Stimulated activated naive CD4-positive, alpha-beta T cell (primary cell): ENCODE measurements at places on chromosomes 7 and 10.

DNA sequence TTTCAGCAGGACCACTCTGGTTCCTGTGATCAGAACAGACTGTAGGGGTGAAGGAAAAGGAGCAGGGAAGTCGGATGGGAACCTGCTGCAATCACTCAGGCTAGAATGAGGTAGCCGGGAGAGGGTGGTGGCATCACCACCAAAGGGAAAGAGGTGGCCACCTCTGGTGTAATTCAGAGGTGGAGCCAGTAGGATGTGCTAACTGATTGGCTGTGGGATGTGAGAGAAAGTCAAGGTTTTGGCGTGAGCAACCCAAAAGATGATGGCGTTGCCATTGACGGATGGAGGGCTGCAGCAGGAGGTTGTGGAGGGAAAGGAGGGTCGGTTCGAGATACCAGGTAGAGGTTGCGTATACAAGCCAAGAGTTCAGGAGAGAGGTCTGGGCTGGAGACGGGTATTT lies 7.4 kb upstream of the VSIR start:
- DNase-seq: no peak

DNA sequence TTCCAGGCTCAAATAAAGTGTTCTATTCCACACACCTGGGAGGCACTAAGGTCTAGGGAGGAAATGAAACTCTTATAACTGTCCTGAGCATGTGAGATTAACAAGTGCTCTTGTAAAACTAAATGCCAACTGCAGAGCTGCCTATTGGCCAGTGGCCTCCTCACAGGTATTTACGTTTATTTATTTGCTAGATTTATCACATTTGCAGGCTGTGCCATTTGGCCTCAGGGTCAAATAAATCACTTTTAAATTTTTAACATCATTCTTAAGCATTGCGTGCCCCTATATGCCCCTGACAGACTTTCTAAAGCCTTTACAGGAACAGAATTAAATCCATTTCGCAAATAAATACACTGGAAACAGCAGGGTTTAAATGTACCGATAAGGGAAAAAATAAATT lies 381.8 kb upstream of the NFE2L3 start:
- DNase-seq: no peak

DNA sequence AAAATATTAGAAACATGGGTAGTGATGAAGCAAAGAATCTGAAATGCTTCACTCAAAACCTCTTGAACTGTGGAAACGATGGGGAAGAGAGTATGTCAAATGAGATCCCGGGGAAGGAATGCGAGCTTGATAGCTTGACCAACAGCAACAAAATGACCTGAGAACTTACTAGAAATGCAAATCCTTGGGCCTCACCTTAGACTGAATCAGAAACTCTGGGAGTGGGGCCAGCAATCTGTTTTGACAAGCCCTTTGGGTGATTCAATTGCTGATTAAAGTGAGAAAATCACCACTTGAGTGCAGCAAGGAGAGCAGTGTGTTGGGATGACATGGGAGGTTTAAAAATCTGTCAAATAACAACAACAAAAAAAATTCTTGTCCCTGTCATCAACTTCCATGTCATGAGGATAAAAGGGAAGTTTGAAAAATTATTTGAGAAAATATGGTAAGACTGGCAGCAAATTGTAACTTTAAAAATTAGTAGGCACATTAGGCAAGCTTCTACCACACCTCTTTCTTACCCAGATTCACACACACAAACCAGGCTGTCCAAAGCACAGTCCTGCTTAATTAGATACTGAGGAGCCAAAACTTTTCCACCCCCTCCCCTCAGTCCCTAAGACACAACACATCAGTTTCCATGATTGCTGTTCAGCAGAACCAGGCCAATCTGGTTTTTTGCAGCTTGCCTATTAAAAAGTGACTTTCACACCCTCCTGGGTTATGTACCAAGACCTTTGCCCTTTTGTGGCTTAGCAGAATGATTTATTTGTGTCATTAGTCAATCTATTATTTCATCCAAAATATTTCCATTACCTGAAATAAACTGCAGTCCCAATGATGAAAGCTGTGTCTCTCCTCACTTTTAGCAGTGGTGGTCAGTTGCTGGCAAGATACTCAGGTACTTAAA lies 15.6 kb downstream of the CALCR start:
- no peak for DNase-seq

GRCh38 chr7:123581162-123581459 lies 20.5 kb upstream of the ASB15 start:
- no peak for DNase-seq

- no peak for DNase-seq
Measured at GRCh38 chr10:82953909-82954308, 1078.9 kb downstream of the NRG3 start.

GRCh38 chr7:149624419-149625339 lies 127.1 kb upstream of the ZNF746 start:
- DNase-seq: peak; percentile 85
